ENCODE measurements at places on chromosomes 13 and 19.

DNA sequence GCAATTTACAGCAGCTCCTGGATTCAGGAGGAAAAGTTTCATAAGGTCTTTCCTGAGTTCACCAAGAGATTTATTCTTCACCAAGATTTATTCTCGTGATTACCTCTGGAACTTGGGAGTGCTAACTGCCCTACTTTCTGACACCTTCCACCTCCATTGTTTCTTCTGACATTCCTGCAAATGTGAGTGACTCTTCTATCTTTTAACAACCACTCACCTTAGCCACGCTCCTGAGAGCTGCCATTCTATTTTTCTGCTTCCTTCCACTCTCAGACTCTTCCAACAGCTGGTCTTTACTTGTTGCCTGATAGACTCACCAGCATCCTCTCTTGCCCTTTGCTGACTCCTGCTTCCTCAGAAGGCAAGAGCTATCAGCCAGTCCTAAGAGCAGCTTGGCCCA is 11.5 kb upstream of the CBY2 start:
- no peak for DNase-seq

- no peak for DNase-seq
Measured at GRCh38 chr19:34676697-34677385, at the start of gene SCGB2B2. SCGB2B2 (minus strand) TSS chr19:34677159; CDS start chr19:34594563, 82,596 bp downstream.

DNA sequence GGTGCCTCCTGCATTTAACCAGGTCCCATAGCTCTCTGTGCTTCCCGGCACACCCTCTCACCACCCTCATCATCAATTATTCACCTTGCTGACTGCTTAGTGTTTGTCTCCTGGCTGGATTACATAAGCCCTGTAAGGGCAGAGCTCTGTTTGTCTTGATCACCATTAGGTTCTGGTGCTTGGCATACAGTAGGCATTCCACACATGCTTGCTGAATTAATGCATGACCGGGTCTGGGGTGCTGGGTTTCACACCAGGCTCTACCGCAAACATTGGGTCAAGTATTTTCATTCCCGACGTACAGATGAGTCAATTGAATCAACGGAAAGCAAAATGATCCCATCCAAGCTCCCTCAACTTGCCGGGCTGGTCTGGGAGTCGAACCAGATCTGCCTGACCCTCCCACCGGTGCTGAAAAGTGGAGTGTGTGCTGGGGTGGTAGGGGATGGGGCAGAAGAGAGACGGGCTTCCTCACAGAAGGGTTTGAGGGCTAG is 28.5 kb downstream of the VAV1 start:
- no peak for DNase-seq

DNA sequence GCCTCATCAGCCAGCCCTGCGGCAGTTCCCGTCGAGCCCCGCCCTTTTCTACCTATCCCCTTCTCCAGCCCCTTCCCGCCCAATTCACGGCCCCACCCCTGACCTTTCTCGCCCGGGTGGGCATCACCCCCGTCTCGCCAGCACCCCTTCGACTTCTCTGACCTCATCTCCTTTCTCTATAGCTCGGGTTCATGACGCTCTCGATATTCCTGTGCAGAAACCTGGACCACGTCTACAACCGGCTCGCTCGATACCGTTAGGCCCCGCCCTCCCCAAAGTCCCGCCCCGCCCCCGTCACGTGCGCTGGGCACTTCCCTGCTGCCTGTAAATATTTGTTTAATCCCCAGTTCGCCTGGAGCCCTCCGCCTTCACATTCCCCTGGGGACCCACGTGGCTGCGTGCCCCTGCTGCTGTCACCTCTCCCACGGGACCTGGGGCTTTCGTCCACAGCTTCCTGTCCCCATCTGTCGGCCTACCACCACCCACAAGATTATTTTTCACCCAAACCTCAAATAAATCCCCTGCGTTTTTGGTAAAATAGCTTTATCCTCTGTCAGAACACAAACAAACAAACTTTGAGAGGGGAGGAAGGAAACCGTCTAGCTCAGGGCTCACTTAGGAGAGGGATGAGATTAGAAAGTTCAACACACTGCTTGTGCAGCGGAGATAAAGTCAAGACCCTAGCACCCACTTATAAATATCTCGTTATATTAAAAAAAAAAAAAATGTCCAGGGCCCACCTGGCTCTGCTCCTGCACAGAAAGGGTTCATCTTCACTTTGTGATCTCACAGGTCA is 5.1 kb downstream of the CD37 start:
- DNase-seq, result peak; percentile 46

- DNase-seq, result no peak
Measured at GRCh38 chr19:52532480-52532879, 5.0 kb downstream of the ZNF808 start.

- no peak for DNase-seq
Measured at GRCh38 chr19:7391218-7391670, 42.5 kb downstream of the ARHGEF18 start.

DNA sequence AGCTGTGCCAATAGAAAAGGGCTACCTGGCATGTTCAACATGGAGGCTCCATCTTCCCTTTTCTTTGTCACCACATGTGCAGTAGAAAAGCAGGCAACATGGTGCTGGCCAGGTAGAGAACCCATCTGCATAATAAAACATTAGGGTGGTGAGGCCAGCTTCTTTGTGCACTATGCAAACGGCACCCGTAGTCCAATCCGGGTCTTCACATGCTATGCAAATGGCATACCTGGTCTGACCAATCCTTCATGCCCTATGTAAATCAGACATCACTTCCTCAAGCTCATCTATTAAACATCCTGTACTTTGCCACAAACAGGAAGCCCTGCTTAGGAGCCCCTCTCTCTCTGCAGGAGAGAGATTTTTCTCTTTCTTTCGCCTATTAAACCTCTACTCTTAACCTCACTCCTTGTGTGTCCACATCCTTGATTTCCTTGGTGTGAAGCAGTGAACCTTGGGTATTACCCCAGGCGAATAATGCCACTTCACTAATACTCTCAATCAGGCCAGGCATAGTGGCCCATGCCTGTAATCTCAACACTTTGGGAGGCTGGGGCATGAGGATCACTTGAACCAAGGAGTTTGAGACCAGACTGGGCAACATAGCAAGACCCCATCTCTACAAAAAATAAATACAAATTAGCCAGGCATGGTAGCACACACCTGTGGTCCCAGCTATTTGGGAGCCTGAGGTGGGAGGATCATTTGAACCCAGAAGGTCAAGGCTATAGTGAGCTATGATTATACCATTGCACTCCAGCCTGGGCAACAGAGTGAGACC is 111.3 kb upstream of the MRI1 start:
- no peak for DNase-seq

Data from T1000 (cell line).